SJCRH30 (cell line): ENCODE measurements at places on chromosomes 2 and 18. TPM values are rescaled to one million over a fixed set of nuclear protein-coding genes. Genes with fewer than 3 reads are reported as not detected.

DNA sequence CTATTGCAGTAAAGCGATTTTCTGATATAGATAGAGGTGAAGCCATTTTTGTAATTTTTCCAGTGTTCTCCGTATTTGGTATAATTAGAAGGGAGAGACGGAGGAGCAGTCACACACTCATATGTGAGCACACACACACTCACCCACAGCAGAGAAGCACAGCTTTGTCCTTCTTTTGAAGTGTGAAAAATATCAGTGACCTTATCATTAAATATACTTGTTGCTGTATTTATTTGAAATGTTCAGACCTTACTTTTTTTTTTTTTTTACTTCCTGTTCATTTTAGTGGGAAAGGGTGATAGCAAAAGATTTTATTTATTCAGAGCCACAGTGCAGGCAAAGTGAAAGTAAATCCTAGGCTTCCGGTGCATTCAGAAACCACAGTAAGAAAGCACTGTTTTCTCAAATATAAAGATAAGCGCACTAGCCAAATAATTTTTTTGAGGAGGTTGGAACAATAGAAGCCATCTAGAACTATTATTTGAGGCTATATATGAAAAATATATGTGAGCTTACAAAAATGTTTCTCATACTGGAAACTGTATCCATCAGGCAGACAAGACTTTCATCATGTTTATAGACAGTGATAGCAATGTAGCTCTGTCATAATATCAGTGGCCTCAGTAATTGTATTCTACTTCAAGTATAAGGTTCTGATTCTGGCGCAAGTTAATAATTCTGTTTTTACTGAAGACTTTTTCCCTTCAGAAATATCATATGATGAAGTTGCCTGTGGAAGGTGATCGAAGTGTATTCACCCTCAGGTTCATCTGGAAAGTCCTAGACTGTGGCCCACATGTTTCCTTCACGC is 37.2 kb downstream of the TSHZ1 start:
- no peak overlapping the region for H3K27ac ChIP-seq
- peak overlapping the region; percentile 18 for H3K4me3 ChIP-seq
- H3K27me3 ChIP-seq: no peaks in the 10 kb centered on the region
- no peaks in the 10 kb centered on the region for H3K4me1 ChIP-seq
- H3K36me3 ChIP-seq: no peaks in the 10 kb centered on the region
- no peak for DNase-seq

DNA sequence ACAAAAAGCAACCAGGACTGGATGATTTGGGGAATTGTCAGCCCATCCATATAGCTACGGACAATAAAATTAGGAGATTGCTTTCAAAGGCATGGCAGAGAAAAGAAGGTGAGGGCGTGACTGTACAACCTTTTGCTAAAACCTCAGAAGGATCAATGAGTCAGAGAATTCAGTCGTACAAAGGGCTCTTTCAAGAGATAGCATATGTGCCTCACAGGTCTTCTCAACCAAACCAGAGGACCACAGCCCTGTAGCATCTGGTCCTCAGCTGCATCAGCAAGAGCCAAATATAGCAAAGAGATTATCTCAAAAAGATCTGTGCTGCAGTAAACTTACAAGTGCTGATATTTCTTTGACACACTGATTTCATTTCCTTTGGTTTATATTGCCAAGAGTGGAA is 149.9 kb upstream of the RAB6C start:
- no peaks in the 10 kb centered on the region for H3K4me1 ChIP-seq
- no peak overlapping the region for H3K4me3 ChIP-seq
- no peak for DNase-seq
- no peak overlapping the region for H3K27ac ChIP-seq
- H3K27me3 ChIP-seq: no peaks in the 10 kb centered on the region

DNA sequence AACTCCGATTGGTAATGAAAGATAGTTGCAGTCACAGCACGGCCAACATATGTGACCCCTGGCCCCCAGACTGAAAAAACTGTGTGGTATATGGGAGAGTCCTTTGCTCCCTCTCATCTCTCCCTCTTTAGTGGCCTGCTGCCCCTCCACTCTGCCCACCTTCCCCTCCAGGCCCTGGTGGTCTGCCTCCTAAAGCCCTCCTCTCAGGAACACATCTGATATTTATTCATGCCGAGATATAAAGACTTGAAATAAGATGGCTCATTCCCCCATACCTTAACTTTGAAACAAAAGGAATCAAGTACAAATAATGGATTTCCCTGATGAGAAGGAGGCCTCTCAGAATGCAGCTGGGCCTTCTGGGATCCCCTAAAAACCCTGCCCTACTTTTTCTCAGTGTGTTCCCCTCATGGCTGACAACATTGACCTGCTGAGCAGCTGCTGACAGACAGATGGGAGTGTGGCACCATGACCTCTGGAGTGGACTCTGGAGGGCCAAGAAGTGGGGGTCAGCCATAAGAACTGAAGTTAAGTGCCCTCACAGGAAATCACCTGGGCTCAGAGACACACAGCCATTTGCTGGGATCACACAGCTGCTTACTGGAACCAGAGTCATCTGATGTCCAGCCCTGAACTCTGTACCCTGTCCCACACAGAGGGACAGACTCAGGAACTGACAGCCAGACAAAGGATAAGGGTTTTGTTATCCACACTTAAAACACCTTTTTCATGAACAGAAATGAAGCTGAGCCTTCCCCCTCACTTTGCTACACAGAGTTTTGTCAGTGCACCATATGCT is 39.8 kb upstream of the ST8SIA3 start:
- H3K27ac ChIP-seq: no peak overlapping the region
- no peak for DNase-seq
- no peaks in the 10 kb centered on the region for H3K36me3 ChIP-seq
- H3K4me3 ChIP-seq: no peak overlapping the region
- H3K27me3 ChIP-seq: no peaks in the 10 kb centered on the region

DNA sequence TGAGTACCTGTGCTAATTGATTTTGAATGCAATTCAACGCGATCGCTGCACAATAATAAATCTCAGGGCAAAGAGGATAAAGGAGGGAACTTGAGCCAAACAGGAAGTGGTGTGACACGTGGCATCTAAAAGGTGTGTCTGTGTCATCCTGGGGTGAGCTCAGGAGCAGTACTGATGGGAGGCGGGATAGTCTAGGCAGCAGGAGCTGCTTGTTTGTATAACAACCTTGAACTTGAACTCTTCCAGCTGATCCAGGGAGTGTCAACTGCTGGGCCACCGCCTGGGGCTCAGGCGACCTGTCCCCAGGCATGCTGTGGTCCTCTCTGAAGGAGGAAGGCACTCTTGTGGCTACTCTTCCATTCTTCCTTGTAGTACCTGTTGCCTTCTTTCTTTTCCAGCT is 61.2 kb downstream of the BOD1L2 start:
- H3K4me3 ChIP-seq: no peak overlapping the region
- no peaks in the 10 kb centered on the region for H3K27me3 ChIP-seq
- H3K4me1 ChIP-seq: peaks cover 2% of the 10 kb centered on the region; the same call in 1 of the 2 replicates
- no peak for DNase-seq
- no peaks in the 10 kb centered on the region for H3K36me3 ChIP-seq

- H3K27ac ChIP-seq: no peak overlapping the region
- no peak for DNase-seq
- no peaks in the 10 kb centered on the region for H3K4me1 ChIP-seq
- H3K4me3 ChIP-seq: no peak overlapping the region
These were observed 98.7 kb downstream of the UBR3 start for GRCh38 chr2:169925968-169926367.

GRCh38 chr2:159462201-159462785 is 154.1 kb downstream of the BAZ2B start:
- no peaks in the 10 kb centered on the region for H3K27me3 ChIP-seq
- peaks cover 5% of the 10 kb centered on the region for H3K36me3 ChIP-seq
- no peak overlapping the region for H3K4me3 ChIP-seq
- H3K27ac ChIP-seq: no peak overlapping the region

- H3K4me3 ChIP-seq: no peak overlapping the region
- H3K27me3 ChIP-seq: no peaks in the 10 kb centered on the region
- no peaks in the 10 kb centered on the region for H3K36me3 ChIP-seq
- DNase-seq: peak; percentile 14
These were observed 52.9 kb downstream of the PPP1R1C start for GRCh38 chr2:182038576-182038975.

DNA sequence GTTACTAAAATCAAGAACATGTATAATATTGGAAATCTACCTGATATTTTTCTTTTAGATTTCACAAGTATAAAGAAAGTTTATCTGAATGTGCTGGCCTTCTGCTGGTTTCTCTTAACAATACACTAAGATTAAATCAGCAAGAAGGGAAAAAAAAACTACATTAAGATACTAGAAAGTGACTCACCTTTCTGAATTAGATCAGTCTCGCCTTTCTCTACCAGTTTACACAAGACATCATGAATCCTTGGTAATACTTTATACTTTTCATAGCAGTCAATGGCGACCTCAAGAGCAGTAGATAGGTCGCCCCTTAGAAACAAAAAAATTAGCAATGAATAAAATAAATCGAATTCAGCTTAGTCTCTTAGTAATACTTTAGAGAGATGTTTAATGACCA is 61.2 kb downstream of the LRPPRC start:
- no peaks in the 10 kb centered on the region for H3K27me3 ChIP-seq
- no peak for DNase-seq
- H3K36me3 ChIP-seq: peaks cover 74% of the 10 kb centered on the region
- H3K4me1 ChIP-seq: no peaks in the 10 kb centered on the region

DNA sequence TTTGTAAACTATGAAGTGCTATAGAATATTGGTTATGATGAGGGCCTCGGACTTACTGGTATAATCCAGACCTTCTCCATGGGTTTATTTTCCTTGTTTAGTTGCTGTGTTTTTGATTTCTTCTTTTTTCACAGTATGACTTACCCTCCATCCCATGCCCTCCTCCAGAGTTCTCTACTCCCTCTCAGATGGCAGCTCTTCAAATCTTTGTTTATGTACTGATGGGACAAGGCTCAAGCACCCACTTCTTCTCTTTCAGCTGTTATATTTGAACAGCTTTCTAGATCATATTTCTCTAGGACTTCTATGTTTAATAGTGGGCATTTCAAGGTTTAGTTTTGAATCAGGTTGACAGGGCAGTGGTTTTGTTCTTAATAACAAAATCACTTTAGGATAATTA is 43.9 kb downstream of the CLIP4 start:
- no peaks in the 10 kb centered on the region for H3K4me1 ChIP-seq
- no peaks in the 10 kb centered on the region for H3K27me3 ChIP-seq
- peak; percentile 35 for DNase-seq
- H3K36me3 ChIP-seq: peaks cover 7% of the 10 kb centered on the region

DNA sequence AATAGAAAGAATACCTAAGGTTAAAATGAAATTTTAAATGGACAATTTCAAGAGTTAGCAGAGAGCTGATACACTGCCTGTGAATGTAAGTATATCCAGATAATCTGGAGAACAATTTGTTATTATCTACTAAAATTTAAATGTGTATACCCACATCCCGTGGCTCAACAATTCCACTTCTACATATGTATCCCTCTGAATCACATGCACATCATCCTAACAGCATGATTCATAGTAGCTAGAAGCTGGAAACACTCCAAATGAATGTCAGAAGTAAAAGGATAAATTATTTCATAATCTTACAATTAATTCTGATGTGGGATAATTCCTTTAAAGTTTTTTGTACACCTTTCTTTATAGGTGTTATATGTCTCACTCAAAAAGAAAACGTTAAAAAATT is 87.9 kb downstream of the CNTNAP5 start:
- no peaks in the 10 kb centered on the region for H3K27me3 ChIP-seq
- H3K4me3 ChIP-seq: no peak overlapping the region
- no peaks in the 10 kb centered on the region for H3K4me1 ChIP-seq
- no peak for DNase-seq
- H3K36me3 ChIP-seq: no peaks in the 10 kb centered on the region

DNA sequence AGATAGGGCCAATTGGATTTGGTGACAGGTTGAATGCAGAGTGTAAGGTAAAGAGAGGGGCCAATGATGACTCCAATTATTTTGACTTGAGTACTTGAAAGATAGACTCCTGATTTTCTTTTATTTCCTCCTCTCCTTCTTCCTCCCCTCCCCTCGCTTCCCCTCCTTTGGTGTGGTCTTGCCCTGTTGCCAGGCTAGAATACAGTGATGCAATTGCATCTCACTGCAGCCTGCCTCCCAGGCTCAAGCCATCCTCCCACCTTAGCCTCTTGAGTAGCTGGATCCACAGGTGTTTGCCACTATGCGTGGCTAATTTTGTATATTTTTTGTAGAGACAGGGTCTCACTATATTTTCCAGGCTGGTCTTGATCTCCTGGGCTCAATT is 2.3 kb downstream of the DGUOK start:
- H3K4me3 ChIP-seq: no peak overlapping the region
- DNase-seq: no peak
- H3K27ac ChIP-seq: no peak overlapping the region
- H3K27me3 ChIP-seq: no peaks in the 10 kb centered on the region
- peaks cover 24% of the 10 kb centered on the region for H3K36me3 ChIP-seq

GRCh38 chr2:134275058-134275862 is 21.4 kb downstream of the MGAT5 start:
- no peak overlapping the region for H3K4me3 ChIP-seq
- no peak for DNase-seq
- H3K27me3 ChIP-seq: no peaks in the 10 kb centered on the region
- peaks cover 8% of the 10 kb centered on the region for H3K36me3 ChIP-seq

- H3K36me3 ChIP-seq: no peaks in the 10 kb centered on the region
- no peak overlapping the region for H3K4me3 ChIP-seq
- peak; percentile 17 for DNase-seq
- no peak overlapping the region for H3K27ac ChIP-seq
These were observed 155.4 kb downstream of the STK39 start for GRCh38 chr2:168091986-168092385.

DNA sequence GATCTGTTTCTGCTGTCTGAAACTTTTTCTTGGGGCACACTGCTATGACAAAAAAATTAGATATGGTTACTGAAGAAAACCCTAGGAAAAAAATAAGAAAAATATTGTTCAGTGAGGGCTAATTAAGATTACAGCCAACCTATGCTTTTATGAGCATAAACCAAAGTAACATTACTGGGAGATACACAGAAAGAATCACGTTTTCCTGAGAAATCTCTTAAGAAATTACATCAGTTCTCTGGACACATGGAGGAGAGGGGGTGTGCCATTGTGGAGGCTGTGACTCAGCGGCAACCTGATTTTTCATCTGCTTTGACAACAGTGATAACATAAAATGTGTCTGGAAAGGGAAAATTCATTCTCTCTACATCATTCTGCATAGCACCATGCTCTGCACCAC is 13.4 kb upstream of the NMI start:
- no peaks in the 10 kb centered on the region; the same call in 1 of the 2 replicates for H3K4me1 ChIP-seq
- no peak for DNase-seq
- H3K36me3 ChIP-seq: no peaks in the 10 kb centered on the region
- H3K4me3 ChIP-seq: no peak overlapping the region
- H3K27me3 ChIP-seq: no peaks in the 10 kb centered on the region
- no peak overlapping the region for H3K27ac ChIP-seq

TMEM169 gene
- 6.6 and 8.2 TPM in 2 replicates for total RNA-seq

EFR3B gene
- 4.0 and 4.2 TPM in 2 replicates for total RNA-seq

HRH4 gene
- total RNA-seq: not detected in 2 replicates

CD8B2 gene
- total RNA-seq: not detected in 2 replicates

POTEE gene
- total RNA-seq: 0.99 and 1.0 TPM in 2 replicates

CCDC121 gene
- 6.6 and 8.4 TPM in 2 replicates for total RNA-seq

AMER3 gene
- not detected in 2 replicates for total RNA-seq

ANKRD30BL gene
- not detected in 2 replicates for total RNA-seq

ACYP2 gene
- 4.6 and 7.0 TPM in 2 replicates for total RNA-seq

RAB6C gene
- total RNA-seq: not detected in 2 replicates
